ENCODE measurements at places on chromosomes 3 and 15.

DNA sequence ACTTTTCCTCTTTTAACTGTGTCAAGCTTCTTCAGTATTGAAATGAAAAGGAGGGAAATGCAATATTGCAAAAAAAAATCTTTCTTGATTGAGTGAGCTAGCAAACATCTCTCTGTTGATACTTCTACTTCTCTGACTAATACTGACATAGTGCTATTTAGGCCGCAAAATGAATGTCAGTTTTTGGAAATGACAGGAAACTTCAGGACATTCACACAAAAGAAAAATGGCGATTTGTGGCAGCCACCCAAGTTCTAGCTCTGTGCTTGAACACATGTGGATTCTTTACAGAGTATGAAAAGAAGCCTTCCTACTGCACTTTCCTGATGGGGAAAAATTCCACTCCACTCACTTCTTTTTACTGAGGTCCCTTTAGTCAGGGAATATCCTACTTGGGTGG, 486.8 kb upstream of the ALCAM start:
- DNase-seq: no peak

DNA sequence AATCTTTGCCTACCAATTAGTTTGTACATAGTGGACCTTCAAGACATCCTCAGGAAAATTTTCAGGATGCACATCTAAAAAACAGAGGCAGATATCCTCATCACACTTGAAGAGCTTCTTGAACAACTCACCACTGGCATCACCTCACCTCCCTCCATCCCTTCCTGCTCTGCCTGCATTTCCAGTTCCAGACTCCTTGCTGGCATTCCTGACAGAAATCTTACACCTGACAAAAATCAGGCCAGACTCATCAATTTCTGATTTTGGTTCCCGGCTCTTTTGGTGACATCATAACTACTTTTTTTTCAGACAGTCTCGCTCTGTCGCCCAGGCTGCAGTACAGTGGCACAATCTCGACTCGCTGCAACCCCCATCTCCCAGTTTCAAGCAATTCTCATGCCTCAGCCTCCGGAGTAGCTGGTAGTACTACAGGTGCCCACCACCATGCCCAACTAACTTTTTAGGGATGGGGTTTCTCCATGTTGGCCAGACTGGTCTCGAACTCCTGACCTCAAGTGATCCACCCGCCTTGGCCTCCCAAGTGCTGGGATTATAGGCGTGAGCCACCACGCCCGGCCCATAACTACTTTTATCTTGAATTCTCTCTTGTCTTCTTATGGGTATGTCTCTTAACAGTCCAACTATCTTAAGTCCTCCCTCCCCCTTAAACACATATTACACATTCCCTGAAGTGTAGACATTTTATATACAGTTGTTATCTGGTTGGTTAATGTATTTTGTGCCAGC, 216.6 kb upstream of the IL12A start:
- DNase-seq: no peak

- DNase-seq: peak; percentile 59
Measured at GRCh38 chr15:100720406-100720967, 118.1 kb downstream of the ASB7 start.

DNA sequence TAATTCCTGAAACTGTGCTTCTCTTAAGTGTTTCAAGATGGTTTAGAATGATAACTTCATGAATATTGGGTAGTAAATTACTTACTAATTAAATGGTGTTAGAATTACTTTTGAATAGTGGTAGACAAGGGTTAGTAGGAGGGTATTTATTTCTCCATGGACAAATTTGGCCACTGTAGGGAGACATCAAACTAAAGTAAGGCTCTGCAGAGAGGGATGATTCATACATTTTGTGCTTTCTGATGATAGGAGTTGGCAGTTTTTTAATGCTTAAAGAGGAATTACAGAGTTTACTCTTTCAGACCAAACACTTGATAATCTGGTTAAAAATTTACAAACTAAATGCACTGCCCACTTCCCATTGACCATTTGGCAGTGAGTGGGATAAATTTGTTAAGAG, 127.6 kb downstream of the NAALADL2 start:
- no peak for DNase-seq

DNA sequence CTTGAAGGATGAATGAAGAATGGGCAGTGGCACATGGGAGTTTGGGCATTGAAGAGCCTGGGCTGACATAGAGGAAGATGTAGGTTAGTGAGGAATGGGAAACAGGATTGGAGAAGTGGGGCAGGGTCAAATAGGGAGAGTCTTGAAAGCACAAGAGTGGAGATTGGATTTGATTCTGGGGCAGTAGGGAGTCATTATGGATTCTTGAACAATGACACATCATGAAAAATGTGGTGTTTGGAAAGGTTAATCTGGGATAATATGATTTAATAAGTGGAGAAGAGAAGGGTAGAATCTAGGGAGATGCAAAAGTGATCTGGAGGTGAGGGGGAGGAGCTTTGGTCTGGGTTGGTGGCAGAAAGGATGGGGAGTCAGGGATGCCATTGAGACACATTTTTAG, 45.4 kb upstream of the ROPN1 start:
- DNase-seq: no peak

GRCh38 chr3:57546616-57547015, 2.5 kb upstream of the DNAH12 start:
- no peak for DNase-seq

Measured in suprapubic skin (tissue), 4 donors.